Fibroblast of skin of left biceps (primary cell): ENCODE measurements at places on chromosomes 11 and 22.
A peak's percentile ranks its signal among the peaks of the same experiment; 100 is the strongest.

- DNase-seq, result no peak
Measured at GRCh38 chr22:49996518-49997250, 15.9 kb downstream of the IL17REL start.

DNA sequence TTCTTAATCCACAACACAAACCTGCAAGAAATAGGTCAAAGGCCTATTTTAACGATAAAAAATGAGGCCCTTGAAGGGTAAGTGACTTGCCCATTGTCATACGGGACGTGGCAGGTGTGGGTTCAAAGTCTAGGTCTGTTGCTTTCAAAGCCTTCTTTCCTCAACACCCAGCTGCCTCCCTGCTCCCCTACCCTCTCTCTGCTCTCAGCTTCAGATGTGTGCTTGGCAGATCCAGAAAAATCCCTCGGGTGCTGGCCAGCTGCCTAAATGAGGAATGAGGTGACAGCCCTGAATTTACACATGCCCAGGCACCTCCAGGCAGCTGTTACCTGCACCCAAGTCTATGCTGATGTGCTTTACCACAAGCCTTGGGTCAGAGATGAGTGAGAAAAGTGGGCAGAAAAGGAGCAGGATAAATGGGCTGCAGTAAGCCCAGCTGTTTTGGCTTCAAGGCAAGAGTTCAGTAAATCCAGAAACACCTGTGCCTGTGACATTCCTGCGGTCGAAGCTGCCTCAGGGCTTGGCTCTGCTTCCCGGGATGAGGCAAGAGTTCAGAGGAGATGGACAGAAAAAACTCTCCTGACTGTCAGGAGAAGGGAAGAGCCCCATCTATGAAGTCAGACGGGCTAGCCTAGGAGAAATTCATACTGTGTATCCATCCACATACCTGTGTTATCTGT is 49.9 kb upstream of the LDLRAD3 start:
- DNase-seq, result peak; percentile 6

- no peak for DNase-seq
Measured at GRCh38 chr11:36877149-36877548, 279.1 kb upstream of the RAG2 start.

- no peak for DNase-seq
Measured at GRCh38 chr11:83116015-83116641, 40.8 kb upstream of the PCF11 start.

DNA sequence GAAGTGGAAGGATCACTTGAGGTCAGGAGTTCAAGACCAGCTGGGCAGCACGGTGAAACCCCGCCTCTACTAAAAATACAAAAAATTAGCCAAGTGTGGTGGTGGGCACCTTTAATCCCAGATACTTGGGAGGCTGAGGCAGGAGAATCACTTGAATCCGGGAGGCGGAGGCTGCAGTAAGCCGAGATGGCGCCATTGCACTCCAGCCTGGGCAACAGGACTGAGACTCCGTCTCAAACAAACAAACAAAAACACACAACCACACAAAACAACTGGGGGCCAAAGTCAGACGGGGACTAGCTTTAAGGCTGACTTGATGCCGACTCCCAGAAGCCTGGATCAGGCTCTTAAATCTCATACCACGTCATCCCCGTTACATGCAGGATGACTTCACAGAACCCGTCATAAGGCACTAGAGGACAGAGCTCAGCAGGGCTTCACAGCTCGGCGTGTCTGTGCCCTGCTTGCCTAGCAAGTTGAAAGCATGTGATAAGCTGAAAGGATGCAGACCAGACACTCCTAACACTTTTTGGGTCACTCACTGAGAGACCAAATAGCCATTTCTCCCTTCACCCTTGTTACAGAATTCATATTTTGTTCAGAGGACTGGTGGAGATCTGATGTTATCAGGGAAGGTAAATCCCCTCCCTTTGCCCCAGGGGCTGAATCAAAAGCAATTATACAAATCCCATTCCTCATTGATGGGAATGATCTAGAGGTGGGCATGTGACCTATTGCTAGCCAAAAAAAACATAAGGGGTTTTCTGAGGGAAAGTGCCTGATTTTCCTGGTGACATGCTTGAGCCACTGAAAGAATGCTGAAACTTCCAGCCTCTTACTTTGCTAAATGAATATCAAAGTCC is 65.4 kb downstream of the GAB2 start:
- DNase-seq, result no peak

DNA sequence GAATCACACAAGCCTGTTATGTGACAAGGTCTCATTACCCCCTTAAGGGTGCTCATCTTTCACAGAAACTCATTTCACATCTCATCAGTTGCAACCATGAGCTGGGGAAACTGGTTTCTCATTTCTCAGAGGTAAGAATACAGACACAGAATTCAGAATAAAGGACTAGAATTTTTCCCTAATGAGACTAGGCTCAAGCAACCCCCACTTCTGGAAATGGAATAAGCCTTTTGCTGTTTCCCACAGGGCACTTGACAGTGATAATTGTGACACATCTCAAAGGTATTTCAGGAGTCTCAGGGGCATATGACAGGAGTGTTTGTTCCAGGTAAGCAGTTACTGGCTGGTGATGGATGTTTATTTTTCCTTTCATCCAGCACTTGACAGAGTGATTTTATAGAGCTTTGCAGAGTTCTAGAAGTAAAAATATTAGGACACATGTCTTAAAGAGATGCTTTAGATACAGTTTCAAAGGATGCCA is 112.9 kb upstream of the DDI1 start:
- no peak for DNase-seq

DNA sequence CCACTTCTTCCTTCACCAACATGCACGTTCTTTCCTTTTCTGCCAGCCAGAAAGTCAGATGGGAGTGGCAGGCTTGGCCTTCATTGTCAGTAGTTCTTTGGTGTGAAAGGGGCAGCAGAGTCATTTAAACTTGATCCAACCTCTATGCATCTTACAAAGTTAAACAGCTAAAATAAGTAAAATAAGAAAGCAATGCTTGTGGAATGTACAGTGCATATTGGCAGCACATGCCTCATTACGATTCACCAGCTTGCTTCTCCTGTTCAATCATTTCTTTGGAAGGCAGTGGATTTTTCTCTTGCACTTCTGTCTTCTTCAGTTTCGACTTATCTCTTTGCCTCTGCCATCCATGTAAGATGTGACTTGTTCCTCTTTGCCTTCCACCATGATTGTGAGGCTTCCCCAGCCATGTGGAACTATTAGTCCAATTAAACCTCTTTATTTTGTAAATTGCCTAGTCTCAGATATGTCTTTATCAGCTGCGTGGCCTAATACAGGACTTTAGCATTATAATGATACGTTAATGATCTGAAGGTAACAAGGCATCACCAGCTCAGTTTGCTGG is 14.8 kb downstream of the LGALS12 start:
- no peak for DNase-seq

DNA sequence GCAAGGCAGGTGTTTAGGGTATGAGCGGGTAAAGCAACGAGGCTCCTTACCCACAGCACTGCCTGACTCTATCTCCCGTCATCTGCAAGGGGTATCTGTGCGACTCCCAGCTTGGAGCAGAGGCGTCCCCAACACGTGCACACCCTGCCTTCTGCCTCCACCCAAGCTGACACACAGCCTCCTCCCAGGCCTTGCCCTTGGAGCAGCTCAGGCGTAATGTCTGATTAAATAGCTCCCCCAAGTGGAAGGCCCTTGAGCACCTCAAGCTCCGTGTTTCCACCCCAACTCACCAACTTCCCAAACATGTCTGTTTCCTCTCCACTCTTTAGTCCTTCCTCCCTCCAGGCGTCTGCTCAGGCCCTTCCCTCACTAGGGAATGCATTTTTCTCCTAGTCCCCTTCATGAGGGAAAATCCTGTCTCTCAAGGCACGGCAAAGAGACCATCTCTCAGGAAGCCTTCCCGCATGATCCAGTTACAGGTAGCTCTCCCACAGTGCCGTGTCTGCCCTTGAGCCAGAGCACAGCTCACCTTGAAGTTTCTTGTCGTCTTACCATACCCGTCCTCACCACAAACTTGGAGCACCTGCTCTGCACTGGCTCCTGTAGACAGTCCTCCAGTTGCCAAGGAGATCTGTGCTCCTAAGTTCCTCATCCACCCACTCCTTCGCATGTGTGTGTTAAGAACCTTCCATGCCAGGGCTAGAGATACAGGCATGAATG is 15.8 kb downstream of the CYB5R2 start:
- peak; percentile 36 for DNase-seq

GRCh38 chr11:94588366-94588942 is 21.3 kb downstream of the PIWIL4 start:
- DNase-seq, result no peak
